ENCODE measurements at places on chromosomes 3 and 15.

GRCh38 chr3:143332026-143332425 lies 212.5 kb downstream of the CHST2 start:
- DNase-seq, result no peak

DNA sequence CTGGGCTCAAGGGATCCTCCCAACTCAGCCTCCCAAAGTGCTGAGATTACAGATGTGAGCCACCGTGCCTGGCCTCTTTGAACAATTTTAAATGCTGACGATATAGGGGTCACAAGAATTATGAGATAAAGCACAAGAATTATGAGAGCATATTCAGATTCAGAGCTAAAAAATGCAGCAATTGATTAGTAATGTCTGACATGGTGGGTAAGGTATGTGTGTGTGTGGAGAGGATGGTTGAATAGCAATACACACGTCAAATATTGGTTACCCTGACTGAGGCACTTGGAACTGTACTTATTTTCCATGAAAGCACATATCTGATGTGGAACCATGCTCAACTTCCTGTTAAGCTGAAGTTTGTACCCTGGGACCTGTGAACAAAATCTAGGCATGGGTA lies 115.6 kb downstream of the EOMES start:
- no peak for DNase-seq

DNA sequence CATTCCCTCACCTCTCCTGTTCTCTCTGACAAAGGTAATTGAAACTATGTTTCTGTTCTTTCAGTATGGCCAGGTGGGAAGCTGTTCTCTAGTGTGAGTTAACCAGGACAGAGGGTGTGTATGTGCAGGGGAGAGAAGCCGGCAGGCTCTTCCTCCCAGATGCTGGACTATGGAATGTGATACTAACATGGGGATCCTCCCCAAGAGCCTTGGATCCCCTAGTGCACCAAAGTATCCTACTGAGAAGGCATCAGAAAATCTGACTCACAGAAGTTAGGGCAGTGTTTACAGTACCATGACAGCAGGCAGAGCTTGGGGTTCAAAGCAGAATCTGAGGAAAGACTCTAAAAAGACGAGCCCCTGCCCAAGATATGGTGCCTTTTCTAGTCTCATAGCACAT lies 123.1 kb downstream of the APBA2 start:
- DNase-seq, result no peak

DNA sequence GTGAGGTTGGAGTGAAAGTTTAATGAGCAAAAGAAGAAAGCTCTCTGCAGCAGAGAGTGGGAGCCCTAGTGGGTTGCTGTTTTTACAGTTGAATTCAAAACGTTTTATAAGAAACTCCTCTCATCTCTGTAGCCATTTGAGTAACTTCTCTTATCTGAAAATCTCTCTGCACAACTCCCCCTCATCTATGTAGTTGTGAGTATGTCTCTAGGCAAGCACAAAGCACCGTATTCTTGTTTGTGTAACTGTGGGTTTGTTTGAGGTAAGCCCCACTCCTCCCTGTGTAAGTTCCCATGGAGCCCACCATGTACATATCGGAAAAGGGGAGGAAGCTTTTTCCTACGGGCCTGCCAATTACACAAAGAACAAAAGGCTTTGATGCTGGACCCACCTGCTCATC lies 56.5 kb upstream of the GOLGA6L2 start:
- no peak for DNase-seq

DNA sequence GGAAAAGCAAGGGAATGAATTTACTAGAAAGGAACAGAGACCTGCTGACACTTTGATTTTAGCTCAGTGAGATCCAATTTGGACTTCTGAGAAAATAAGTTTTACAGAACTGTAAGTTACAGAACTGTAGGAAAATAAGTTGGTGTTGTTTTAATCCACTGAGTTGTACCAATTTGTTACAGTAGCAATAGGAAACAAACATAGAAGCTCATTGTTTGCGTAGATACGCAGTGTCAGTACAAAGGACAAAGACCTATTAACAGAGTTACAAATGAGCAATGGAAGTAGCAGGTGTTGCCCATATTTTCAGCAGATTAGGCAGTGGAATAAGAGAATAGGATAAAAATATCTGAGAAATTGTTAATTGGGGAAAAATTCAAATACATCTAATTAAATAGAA lies 385.8 kb upstream of the CNTN6 start:
- DNase-seq, result no peak

DNA sequence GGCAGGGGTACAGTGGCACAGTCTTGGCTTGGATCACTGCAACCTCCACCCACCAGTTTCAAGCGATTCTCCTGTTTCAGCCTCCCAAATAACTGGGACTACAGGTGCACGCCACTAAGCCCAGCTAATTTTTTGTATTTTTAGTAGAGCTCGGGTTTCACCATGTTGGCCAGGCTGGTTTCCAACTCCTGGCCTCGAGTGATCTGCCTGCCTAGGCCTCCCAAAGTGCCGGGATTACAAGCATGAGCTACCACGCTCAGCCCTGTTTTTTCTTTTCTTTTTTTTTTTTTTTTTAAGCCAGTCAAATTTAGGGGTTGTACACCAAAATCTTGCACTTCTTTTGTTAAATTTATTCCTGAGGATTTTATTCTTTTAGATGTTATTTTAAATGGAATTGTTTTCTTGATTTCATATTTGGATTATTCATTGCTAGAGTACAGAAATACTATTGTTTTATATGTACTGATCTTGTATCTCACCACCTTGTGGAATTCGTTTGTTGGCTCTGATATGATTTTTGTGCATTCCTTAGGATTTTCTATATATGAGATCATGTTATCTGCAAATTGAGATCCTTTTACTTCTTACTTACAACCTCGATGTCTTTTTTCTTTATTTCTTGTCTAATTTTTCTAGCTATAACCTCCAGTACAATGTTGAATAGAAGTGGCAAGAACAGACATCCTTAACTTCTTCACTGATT lies 65.6 kb downstream of the ZNF609 start:
- no peak for DNase-seq

GRCh38 chr3:16357186-16358121 lies 92.4 kb downstream of the OXNAD1 start:
- DNase-seq, result no peak

DNA sequence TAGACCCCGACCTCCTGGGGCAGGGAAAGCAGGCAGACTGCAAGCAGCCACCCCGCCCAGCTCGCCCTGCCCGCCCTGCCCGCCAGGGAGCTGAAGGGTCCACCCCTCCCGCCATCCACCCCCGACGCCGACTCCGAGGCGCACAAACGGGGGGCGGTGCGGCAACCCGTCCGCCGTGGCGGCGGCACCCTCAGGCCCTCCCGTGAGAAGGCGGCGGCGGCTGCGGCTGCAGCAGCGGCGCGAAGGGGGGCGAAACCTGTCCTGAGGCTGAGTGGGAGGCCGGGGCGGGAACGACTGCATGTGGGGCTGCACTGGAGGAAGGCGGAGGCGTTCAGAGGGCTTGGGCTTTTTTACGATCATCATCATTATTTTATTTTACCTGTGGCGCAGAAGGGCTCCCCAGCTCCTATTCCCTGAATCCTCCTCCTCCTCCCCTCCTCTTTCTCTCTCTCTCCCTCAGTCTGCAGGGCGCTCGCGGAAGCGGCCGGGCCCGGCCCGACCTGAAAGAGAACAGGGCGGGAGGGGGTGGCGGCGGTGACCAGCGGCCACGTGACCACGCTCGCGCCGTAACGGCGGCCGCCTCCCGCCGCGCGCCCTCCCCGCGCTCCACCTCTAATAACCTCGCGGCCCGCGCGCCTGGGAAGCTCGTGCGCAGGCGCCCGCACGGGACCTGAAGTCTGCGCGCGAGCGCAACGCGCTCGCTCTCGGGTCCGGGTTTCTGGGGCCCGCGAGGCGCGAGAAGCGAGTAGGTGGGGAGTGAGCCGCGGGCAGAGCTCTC lies at the start of gene TBC1D5:
TSS of gene TBC1D5 (minus strand) at position 530 of the 778 bp plus-strand sequence. CDS start 234,061 bp downstream, outside the sequence.
- DNase-seq, result peak; percentile 93

- DNase-seq, result no peak
These were observed 28.6 kb upstream of the CLSTN2 start for GRCh38 chr3:139906418-139906817.

- no peak for DNase-seq
These were observed 35.0 kb upstream of the BSN start for GRCh38 chr3:49519296-49519695.

GRCh38 chr15:101010781-101011180 lies 91.6 kb downstream of the LRRK1 start:
- DNase-seq, result no peak

- peak; percentile 17 for DNase-seq
These were observed 52.8 kb downstream of the ATP8B4 start for GRCh38 chr15:50066202-50066601.

- DNase-seq, result no peak
These were observed 65.9 kb downstream of the GPR176 start for GRCh38 chr15:39854161-39854560.

GRCh38 chr3:27649277-27649676 lies 72.8 kb downstream of the EOMES start:
- no peak for DNase-seq

- DNase-seq, result no peak
These were observed 164.4 kb downstream of the OPA1 start for GRCh38 chr3:193757457-193757856.

DNA sequence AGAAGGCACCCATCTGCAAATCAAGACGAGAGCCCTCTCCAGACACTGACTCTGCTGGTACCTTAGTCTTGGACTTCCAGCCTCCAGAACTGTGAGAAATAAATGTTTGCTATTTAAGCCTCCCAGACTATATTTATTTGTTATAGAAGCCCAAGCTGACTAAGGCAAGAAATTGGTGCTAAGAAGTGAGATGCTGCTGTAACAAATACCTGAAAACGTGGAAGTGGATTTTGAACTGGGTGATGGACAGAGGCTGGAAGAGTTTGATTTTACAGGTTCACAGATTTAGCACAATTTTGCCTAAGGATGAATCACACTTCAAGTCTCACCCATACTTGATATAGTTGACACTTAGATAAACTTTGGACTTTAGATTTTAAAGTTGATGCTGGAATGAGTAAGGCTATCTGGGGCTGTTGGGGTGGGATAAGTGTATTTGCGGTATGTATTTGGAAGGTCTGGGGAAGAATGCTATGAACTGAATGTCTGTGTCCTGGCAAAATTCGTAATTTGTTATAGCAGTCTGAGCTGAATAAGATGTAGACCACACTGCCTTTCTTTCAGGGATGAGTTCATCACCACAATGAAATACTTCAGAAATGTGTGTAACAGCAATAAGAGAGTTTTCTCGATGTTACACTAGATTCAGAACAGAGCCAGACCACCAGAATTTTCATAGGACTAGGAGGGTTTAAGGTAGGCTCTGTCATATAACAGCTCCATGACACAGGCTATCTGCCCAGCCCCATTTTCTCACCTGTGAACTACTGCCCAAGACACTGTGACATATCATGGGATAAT lies 120.5 kb upstream of the LMCD1 start:
- no peak for DNase-seq

DNA sequence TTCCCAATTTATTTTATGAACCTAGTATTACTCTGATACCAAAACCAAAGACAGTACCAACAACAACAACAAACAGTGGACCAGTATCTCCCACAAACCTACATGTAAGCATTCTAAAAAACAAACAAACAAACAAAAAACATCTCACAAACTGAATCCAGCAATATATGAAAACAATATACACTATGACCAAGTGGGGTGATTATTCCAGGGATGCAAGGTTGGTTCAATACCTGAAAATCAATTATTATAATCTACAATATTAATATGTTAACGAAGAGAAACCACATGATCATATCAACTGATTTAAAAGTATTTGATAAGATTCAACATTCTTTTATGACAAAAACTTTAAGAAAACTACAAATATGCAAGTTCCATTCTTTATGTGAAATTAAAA lies 391.3 kb downstream of the MAGI1 start:
- DNase-seq, result no peak

- no peak for DNase-seq
These were observed 28.3 kb downstream of the IGF2BP2 start for GRCh38 chr3:185796431-185797107.

- no peak for DNase-seq
These were observed 54.8 kb downstream of the ARHGEF26 start for GRCh38 chr3:154176036-154176435.

GRCh38 chr3:36714343-36715086 lies 49.8 kb downstream of the DCLK3 start:
- DNase-seq, result no peak

- DNase-seq, result no peak
These were observed at the start of gene ACKR2 for GRCh38 chr3:42809202-42809601. TSS of gene ACKR2 (plus strand) at chr3:42809445. CDS start at chr3:42864503, 55,058 bp downstream.

DNA sequence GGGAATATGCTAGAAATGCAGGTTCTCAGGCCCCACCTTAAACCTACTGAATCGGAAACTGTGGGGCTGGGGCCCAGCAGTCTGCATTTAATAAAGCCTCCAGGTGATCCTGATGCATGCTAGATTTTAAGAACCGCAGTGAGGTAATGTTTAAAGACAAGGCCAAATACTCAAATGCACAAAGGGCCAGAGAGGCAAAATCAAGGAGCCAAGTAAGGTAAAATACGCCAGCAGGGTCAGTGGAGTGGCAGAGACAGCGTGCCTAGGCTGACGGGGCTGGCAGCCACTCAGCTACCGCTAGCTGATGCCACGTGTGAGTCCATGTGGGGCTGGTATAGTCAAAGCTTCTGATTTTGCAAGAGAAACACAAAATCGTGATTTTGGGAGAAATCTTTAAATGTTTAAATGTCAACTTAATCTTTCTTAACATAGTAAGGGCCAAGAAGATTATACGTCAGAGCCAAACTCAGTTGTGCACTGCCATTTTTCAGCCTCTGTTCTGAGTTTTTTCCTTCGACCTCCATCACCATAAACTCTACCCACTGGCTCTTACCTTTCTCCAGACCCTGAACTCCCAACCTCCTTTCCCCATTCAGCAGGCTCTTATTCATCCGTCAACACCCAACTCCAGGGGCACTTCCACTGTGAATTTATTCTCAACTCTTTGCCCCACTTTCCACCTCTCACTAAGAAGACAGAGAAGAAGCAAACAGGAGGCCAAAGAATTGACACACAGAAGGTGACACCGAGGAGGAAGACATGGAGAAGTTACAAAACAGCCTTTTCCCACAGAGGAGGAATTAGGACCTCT lies 136.6 kb upstream of the RAD18 start:
- no peak for DNase-seq

- DNase-seq, result no peak
These were observed 90.9 kb downstream of the SEC22A start for GRCh38 chr3:123292321-123293310.

GRCh38 chr3:38738630-38739395 lies 77.2 kb downstream of the SCN10A start:
- DNase-seq, result no peak

- DNase-seq, result no peak
These were observed 1.6 kb upstream of the P3H2 start for GRCh38 chr3:190122198-190122771.

- no peak for DNase-seq
These were observed 209.2 kb upstream of the ZPLD1 start for GRCh38 chr3:102225407-102226132.

- no peak for DNase-seq
These were observed 76.6 kb downstream of the CHRD start for GRCh38 chr3:184456476-184456875.

GRCh38 chr3:182755308-182755707 lies 38.0 kb upstream of the ATP11B start:
- no peak for DNase-seq

- DNase-seq, result no peak
These were observed 546.2 kb downstream of the MECOM start for GRCh38 chr3:169117264-169117663.

Data from stimulated activated CD4-positive, alpha-beta T cell treated with anti-CD3 and anti-CD28 coated beads, Interleukin-4, amount 100 ng/mL, for 24 hours (primary cell).